ENCODE measurements at places on chromosomes 12 and 14.

DNA sequence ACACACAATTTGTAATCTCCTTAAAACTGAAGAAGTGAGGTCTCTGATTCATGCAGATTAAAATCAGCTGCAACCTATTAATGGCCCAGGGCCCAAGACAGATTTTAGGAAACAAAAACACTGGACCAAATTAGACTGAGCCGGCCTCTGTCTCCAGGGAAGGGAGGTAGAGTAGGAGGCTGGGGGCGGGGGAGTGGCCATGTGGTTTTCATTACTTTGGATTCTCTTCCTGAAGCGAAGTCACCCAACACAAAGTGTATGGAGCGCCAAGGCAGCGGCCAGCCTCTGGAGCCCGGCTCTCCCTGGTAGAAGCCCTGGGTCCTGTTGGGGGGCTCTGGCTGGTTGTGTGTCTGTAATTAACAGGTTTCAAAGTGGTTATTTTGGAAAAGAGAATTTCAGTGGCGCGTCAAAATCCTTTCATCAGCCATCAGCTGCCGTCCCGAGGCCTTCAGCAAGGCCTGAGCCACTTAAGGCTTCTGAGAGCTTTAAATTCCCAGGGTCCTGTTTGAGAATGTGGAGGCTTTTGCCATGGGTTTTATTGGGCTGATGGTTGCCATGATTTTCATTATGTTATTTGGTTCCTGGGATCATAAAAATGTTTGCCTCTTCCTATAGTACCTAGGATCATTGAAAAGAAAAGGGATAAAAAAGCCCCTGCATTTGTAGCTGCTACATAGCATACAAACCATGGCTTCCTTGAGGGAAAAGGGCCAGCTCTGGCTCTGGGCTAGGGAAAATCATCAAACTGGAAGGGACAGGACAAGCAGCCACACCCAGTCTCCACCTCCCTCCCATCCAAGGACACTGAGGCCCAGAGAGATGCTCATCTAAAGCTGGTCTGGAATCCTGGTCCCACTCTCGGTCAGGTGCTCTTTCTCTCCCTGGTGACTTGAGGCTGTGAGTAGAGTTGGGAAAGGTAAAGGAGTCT is 282.4 kb downstream of the ZFP36L1 start:
- DNase-seq = no peak

GRCh38 chr12:18595412-18595811 is 142.4 kb downstream of the PLCZ1 start:
- DNase-seq = no peak

GRCh38 chr14:31170411-31170810 is 37.2 kb downstream of the HECTD1 start:
- no peak for DNase-seq

DNA sequence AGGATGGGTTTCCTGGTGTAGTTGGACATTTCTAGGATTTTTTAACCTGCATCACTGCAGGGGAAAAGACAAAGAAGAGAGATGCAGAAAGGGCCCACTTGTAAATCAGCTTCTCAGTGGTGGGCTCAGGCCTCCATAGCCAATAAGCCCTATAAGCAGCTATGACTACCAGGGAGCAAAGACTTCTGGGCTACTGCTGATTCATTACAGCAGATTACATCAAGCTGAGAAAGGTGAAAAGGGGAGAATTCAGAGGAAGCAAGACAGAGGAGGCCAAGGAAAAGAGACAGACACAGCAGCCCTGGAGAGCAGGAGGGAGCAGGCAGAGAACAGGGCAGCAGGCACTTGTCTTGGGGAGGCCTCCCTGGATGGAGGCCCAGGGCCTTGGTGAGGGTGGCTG is 95.2 kb downstream of the KCNA5 start:
- no peak for DNase-seq

- DNase-seq = peak; percentile 71
Observed at GRCh38 chr14:22561661-22562579, 27.1 kb downstream of the DAD1 start.

- no peak for DNase-seq
Observed at GRCh38 chr12:109053382-109054123, 1.2 kb downstream of the USP30 start.

DNA sequence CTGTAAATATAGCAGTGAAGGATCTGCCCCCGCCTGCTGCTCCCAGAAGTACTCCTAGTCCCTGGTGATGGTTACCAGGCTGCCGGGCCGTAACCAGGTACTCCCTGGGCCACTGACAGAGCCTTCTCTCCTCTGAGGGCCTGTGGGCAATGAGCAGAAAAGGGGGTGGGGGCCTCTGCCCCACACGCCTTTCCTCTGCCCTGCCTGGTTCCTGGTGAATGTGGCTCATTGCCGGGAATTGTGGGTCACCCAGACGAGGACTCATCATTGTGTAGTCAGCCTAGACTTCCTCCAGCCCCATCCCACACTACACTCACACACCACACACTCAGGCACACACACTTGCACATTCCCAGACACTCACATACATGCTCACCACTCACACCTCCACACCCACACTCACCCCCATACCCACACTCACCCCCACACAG is 35.7 kb upstream of the ACTN1 start:
- DNase-seq = peak; percentile 34

- DNase-seq = no peak
Observed at GRCh38 chr12:3921526-3921925, 48.3 kb upstream of the PARP11 start.

DNA sequence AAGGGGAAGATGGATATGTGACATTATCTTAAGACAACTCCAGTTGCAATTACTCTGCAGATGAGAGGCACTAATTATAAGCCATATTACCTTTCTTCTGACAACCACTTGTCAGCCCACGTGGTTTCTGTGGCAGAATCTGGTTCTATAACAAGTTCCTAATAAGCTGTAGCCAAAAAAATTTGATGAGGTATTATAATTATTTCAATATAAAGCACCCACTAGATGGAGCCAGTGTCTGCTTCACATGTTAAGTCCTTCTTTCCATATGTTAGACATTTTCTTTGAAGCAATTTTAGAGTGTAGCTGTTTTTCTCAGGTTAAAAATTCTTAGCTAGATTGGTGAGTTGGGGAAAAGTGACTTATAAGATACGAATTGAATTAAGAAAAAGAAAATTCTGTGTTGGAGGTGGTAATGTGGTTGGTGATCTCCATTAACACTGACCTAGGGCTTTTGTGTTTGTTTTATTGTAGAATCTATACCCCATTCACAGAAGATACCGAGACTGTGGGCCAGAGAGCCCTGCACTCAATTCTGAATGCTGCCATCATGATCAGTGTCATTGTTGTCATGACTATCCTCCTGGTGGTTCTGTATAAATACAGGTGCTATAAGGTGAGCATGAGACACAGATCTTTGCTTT is 36.9 kb downstream of the PSEN1 start:
- no peak for DNase-seq
